ENCODE measurements at places on chromosomes 3 and 15.

GRCh38 chr3:54746722-54747121, 181.1 kb downstream of the LRTM1 start:
- no peak for DNase-seq

DNA sequence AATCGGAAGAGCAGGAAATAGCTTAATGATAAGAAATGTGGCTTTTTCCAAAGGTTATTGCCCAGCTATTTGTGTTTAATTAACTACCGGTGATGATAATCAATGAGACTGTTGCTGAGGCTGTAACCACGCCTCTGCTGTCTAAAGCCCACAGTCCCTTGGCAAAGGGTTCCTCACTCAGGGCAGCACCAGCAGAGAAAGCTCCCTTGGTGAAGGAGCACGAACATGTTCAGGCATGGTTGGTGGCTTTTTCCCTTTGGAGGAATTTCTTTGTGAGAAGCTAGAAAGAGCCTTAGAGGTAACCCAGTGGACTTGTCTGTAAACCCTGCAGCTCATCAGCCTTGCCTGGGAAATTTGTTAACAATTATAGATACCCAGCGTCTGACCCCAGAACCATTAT, 7.5 kb upstream of the ST6GAL1 start:
- no peak for DNase-seq

GRCh38 chr3:149005416-149005815, 14.1 kb downstream of the GYG1 start:
- no peak for DNase-seq

DNA sequence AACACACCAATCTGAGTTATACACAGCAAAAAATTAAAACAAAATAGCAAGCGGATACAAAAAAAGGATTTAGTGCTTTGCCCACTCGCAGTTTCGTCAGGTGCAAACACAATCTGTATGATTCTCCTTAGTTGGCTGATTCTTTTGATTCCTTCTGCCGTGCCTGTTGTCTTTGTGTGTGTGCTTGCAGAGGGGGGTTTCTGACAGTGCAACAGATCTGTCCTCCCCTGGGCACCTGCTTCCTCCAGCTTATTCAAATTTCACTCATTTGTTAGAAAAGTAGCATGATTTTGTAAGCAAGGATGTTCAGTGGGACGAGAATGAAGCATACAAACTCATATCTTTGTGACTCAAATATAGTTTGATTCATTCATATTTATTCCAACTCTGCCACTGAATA, 74.0 kb upstream of the NEO1 start:
- no peak for DNase-seq

- DNase-seq, result no peak
Measured at GRCh38 chr3:174619239-174619638, 239.9 kb upstream of the NAALADL2 start.

DNA sequence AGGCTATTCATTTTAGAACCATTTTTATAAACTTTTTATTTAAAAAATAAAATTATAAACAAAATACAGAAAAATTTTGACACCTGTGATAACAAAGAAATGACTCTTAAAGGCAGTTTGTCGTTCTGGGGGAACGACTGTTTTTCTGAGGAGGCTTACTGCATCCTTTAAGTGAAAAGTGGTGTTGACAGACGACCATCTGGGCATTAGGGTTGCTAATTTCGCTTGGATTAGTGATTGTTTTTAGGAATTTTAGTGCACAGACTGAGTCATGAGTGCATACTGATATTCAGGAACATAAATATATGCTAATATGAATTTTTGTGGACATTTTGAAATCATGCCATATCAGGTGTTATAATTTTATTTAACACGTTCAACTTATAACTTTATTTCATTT, 28.5 kb downstream of the OSTN start:
- DNase-seq, result no peak

GRCh38 chr3:100560426-100560825, 49.0 kb upstream of the ADGRG7 start:
- no peak for DNase-seq

- DNase-seq, result no peak
Measured at GRCh38 chr3:102036017-102036416, 186.7 kb downstream of the NFKBIZ start.
